ENCODE measurements at places on chromosomes 3 and 15.

DNA sequence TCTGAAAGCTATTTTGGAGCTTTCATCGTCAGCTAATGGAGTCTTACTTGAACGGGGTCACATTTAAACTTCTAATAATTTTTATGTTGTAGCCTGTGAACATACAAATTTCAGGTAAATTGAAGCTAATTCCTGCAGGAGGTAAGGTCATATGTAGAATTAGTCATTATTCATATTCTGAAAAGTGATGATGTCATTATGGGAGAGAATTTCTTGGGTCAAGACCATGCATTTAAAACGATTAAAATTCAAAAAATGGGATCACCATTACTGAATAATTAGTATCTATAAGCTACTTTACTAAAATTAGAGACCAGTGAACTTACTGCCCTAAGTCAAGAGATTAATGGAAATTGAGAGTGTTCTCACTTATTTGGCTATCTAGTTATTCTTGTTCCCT is 120.4 kb downstream of the CHL1 start:
- no peak for DNase-seq

DNA sequence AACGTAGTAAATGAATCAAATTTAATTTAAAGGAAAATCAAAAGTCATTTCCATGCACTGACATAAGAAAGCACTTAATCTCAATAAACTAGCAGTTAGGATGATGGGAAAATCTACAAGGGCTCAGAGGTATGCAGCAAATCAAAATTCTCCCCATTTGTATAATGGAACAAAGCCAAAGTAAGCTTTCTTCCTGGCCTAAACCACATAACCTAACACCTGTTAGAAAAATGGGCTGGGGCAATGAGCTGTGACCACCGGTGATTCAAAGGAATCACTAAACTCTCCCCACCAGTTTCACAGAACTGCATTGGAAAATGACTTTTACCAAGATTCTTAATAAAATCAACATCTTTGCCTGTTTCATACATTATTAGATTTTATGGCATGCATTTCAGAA is 1024.3 kb downstream of the FHIT start:
- no peak for DNase-seq

DNA sequence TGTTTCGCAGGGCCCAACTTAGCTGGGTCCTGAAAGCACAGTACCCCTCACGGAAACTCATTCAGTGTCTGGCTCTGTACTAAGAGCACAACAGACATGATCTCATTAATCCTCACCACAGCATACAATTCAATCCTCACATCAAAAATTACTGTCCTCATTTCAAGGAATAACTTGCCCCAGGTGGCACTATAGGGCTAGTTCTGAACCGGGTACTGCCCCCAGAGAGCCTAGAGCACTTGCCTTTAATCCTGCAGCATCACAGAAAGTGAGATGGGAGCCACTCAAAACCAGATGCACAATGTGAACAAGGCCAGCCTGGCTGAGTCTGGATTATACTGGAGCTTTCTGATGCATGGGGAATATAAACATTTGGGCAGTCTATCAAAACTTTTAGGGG is 122.6 kb downstream of the OSBPL10 start:
- DNase-seq: no peak

GRCh38 chr15:89364341-89364740 is 29.7 kb upstream of the POLG start:
- DNase-seq: no peak

DNA sequence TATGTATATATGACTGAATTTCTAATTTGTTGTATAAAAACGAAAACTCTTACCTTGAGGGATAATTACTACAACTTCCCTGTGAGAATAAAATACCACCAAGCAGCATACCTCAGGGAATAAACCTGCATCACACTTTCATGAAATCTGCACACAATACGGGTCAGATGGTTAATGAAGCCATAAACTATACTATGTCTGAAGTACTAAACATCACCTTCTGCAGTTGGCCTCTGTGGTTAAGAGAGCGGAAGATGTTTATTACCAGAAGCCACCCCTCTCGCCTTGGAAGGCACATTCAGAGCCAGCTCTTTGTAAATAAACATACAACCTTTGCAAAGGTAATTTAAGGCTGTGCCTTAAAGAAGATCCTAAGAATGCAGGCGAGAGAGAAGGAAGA is 462.1 kb upstream of the NR2F2 start:
- no peak for DNase-seq

GRCh38 chr3:125051715-125052581 is 3.8 kb downstream of the HEG1 start:
- peak; percentile 91 for DNase-seq

DNA sequence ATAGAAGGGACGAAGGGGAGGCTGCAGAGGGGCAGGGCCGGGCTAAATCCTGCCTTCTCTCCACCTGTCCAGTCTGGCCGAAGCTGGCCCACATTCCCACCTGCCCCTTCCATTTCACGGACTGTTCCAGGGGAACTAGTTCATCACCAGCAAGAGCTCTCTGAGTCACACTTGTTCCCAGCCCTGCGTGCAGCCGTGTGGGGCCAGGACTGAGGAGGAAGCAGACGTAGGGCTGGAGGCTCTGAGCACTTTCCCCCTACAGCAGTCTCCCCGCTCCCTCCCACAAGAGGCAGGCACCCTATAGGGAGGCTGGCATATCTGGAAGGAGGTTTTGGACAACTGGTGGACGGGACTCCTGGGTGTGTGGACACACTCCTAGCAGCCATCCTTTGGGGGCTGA is 3.0 kb downstream of the ITIH4 start:
- DNase-seq: peak; percentile 50

GRCh38 chr3:153443961-153444360 is 281.9 kb downstream of the RAP2B start:
- peak; percentile 2 for DNase-seq

- DNase-seq: peak; percentile 56
These were observed 10.4 kb downstream of the ATP2B2 start for GRCh38 chr3:10495003-10495402.

- no peak for DNase-seq
These were observed 17.6 kb downstream of the EFCC1 start for GRCh38 chr3:129018751-129019150.

DNA sequence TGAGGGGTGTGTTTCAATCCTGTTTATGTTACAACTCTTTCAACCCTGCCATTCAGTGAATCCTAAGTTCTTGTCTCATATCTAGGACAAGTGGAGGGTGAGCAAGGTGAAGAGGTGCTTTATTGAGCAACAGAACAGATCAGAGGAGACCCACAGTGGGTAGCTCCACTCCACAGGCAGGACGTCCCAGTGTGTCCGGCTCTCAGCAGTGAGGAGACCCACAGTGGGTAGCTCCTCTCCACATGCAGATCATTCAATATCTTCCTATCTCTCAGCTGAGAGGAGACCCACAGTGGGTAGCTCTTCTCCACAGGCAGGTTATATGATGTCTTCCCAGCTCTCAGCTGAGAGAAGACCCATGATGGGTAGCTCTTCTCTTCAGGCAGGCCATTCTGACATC is 556.7 kb downstream of the SI start:
- DNase-seq: no peak

- DNase-seq: no peak
These were observed 258.4 kb downstream of the UACA start for GRCh38 chr15:70504988-70505387.

DNA sequence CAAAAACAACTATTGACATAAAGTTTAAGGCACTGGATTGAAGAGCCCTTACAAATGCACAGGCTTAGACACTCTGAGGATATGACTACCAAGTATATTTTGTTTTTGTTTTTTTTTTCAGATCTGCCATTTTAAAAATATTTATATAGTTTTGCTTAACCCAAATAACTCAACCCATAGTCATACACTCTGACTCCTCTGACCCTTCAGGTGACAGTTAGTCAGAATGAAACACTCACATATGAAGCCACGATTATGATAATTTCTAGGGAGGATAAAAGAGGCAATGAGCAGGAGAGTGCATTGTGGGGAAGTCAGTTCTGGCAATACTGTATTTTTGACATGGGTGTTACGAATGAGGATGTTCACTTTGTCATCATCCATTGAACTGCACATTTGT is 774.7 kb downstream of the MECOM start:
- DNase-seq: no peak

DNA sequence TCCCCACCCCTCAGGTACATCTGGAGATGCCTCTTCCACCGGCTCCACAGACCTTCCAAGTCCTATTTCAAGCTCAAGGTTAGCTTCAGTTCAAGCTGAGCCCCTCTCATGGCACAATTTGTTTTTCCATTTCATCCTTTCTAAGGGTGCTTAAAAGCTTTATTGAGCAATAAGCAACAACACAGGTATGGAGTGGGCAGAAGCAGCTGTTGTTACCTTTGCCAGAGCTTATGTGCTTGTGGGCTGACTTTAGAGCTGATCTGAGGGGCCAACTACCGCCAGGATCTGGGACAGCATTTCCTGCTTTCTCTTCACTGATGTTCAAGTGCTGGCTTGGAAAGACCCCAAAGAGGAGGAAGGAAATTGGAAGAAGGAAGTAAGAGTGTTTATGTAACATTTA is 140.0 kb upstream of the KLHL25 start:
- no peak for DNase-seq

DNA sequence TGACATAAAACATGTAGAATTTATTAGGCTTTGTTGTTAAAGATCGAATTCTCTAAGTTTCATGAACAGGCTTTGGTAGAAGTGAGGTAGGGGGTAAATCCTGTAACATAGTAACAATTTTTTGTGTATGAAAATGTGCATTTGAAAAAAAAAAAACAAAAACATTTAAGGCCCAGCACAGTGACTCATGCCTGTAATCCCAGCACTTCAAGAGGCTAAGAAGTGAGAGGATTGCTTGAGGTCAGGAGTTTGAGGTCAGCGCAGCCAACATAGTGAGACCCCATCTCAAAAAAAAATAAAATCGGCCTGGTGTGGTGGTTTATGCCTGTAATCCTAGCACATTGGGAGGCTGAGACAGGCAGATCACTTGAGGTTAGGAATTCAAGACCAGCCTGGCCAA is 26.8 kb upstream of the PPP4R2 start:
- DNase-seq: no peak

DNA sequence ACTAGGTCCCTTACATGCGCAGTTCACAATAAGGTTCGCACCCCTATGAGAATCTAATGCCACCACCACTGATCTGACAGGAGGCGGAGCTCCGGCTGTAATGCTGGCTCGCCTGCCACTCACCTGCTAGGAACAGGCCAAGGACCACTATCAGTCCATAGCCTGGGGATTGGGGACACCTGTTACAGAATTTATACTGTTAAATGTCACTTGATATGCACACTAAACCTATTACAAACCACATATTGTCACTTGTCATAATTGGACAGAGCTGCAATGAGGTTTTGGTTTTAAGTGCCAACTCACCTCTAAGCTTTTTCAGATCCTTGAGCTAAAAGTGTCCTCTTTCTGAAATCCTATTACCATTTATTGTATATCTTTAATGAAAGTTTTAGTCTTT is 507.9 kb upstream of the TPRG1 start:
- DNase-seq: no peak

DNA sequence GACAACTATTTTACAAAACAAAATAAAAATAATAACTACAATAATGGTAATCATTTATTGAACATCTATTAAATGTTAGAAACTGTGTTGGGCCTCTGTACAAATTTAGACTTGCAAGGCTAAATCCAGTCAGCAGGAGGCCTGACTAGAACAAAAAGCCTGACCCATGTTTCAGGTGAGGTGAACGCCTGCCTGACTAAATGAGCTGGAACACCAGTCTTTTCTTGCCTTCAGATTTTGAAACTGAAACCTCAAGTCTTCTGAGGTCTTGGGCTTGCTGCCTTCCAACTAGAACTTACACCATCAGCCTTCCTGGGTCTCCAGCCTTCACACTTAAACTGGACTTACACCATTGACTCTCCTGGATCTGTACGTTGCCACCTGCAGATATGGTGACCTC is 706.9 kb downstream of the TBL1XR1 start:
- DNase-seq: no peak

DNA sequence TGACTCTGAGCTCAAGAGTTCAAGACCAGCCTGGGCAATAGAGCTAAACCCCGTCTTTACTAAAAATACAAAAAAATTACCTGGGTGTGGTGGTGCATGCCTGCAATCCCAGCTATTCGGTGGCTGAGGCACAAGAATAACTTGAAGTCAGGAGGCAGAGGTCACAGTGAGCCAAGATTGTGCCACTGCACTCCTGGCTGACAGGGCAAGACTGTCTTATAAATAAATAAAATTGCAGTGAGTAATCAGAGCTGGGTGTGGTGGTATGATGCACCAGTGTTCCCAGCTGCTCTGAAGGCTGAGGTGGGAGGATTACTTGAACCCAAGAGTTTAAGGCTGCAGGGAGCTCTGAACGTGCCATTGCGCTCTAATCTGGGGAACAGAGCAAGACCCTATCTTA is 55.9 kb upstream of the GCNT3 start:
- DNase-seq: peak; percentile 23

- peak; percentile 84 for DNase-seq
These were observed 411.2 kb downstream of the NAALADL2 start for GRCh38 chr3:175270198-175270837.

DNA sequence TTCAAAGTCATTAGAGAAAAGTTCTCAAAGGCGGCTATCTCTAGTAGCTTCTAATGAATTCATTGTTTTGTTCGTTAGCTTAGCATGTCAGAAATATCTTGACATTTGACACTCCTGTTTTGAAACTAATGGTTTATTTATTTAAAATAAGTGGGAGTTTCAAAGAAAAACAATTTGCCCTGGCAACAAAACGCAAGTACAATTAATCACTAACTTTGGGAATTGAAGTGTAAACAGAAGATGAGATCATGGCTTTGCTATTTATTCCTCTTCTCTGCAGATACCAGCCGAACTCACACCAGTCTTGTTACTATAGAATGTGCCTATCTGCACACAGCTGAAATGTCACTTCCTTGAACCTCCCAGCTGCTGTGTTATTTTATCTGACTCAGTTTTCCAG is 27.5 kb downstream of the MASP1 start:
- DNase-seq: peak; percentile 89

Data from EL (cell line).